B cell (primary cell): ENCODE measurements at places on chromosomes 16 and 17. TPM values are rescaled to one million over a fixed set of nuclear protein-coding genes. Genes with fewer than 3 reads are reported as not detected.

- no peak for DNase-seq
Measured at GRCh38 chr17:74799097-74799496, 23.0 kb upstream of the NAT9 start.

Gene MRPS34
- total RNA-seq = 44.6 and 54.5 TPM in 2 replicates

GRCh38 chr17:80585890-80586845 is 41.5 kb downstream of the RPTOR start:
- DNase-seq = no peak

Gene OTOP2
- not detected in 2 replicates for total RNA-seq

Gene KCTD11
- total RNA-seq = 13.4 and 15.4 TPM in 2 replicates
